ENCODE measurements at places on chromosomes 6 and 20.

GRCh38 chr20:33971147-33971975 is 22.4 kb upstream of the RALY start:
- no peak for ATAC-seq

DNA sequence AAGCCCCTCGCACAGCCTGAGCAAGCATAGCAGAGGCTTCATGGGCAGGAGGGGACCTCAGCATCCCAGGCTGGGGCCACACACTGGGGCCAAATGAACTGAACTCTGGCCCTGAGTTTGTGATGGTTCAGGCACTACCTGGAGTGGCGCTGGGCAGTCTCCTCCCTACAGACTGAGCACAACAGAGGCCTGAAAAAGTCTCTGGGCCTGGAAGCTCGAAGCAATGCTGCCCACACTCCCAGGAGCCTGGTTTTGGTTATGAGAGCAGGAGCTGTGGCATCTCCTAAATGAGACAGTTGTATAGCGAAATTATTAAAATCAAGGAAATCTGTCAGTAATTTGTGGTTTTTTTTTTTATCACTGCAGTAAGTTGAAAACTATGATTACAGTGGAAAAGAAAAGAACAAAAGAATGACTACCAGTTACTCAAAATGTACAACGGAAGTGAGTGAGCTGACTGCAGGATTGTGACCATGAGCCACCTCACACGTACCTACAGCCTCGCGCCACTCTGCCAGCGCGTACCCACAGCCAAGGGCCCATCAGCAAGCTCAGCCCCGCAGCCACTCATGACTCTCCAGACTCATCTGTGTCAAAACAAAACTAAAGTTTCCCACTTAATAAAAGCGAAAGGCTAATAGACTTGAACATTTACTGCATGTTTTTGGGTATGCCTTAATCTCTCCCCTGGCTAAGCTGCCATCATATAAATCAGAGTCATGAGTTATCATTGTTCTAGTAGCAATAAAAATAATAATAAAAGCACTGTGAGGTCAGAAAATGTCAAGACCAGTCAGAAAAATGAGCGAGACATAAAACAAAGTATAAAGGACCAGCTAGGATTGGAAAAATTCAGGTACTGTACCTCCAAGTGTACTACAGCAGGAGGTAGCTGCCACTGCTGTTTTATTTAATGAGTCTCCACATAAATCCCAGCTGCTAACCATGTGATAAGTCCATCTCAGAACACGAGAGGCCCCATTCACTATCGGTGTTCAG is 177.0 kb downstream of the FOXC1 start:
- peak; percentile 68 for ATAC-seq

GRCh38 chr6:43222418-43223059 is 6.7 kb downstream of the DNPH1 start:
- ATAC-seq = no peak

- ATAC-seq = no peak
Measured at GRCh38 chr6:14612016-14612980, 494.7 kb downstream of the CD83 start.

- no peak for ATAC-seq
Measured at GRCh38 chr20:14764511-14765369, 427.3 kb upstream of the FLRT3 start.

DNA sequence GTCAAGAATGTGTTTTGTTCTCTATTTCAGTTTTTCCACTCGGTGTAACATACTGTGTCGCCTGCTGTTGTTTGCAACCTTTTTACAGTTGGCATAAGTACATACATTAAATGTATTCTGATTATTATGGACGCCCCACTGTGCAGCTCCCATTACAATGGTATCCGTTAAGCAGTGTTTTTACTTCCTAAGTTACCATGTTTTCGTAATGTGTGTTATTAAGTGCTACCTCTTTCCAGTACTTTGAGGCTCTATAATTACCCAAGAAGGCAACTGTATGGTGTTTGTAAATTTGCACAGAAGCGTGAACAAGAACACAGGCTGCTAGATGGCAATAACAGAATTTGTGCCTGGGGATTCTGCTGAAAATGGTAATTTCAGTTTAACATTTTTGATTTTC is 568.0 kb upstream of the MARCKS start:
- ATAC-seq = no peak

DNA sequence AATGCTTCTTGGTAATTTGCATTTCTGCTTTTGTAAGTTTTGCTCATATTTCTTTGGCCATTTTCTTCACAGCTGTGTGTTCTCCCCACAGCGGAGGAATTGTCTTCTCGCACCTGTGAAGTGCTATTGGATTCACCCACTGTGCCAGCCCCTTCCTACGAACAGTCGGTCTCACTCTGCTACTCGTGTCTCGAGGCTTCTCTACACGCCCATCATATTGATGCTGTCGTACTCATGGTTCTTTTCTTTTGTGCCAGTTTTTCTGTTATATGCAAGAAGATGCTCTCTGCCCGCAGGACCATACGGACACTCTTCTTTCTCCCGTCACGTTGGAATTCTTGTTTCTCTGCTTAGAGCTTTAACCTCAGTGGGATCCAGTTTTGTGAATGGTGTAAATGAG is 200.3 kb downstream of the DLL1 start:
- no peak for ATAC-seq

GRCh38 chr6:140711019-140711613 is 1336.7 kb upstream of the CITED2 start:
- ATAC-seq = no peak

GRCh38 chr20:4942331-4942730 is 59.0 kb downstream of the SLC23A2 start:
- no peak for ATAC-seq

DNA sequence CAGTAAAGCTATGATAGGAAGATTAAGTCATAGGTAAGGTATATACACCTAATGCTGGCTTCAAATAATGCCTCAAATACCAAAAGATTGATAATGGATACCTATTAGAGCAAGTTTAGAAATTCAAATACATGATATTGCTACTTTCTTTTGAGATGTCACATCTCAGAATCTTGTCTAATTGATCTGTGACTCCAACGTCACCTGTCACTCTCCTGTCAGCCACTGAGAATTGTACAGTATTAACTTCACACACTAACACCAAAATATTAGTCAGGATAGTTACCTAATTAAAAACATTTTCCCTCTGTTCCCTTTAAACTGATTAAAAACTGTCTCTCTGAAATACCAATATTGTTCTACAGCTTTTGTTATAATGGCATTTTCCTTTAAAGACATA is 575.5 kb upstream of the ID4 start:
- ATAC-seq = no peak

GRCh38 chr6:158808941-158809678 is 10.1 kb downstream of the EZR start:
- ATAC-seq = no peak

DNA sequence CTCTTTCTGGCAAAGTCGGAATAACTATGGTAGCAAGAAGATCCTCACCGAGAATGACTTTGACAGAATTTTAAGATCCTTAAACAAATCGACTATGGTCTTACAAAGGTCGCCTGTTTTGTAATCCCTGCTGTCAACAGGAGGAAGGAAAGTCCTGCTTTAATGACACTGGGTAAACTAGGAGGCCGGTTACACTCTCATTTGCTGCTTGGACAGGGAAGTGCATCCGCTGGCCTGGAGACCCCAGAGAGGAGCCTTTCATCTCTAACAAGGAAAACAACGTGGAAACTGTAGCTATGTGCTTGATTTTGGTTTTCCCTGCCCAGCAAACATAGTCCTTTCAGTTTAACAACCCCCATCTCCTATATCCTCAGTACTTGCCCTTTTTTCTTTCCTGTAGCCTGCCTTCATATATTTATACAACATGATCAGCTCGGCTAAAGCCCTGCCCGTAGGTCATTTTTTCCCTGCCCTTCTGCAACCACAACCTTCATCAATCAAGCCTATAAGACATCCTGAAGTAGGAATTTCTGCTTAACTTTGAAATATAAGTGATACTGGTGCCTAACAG is 97.2 kb upstream of the RIN2 start:
- no peak for ATAC-seq

DNA sequence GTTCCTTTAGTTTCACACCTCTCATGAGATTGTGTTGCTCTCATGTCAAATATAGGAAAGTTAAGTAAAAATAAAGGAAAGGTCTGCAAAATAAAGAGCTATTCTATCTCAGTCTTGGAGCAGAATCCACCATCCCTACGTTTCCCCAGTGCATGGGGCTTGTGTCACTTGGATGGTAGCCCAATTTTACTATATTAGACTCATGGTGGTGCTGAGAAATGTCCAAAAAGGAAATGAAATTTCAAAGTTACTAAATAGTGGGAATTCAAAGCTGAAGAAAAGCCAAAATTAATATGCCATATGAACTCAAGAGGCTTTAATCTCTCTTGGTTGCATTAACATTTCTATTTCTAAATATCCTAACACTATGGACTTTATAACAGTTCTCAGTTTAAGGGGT is 1283.3 kb upstream of the GJE1 start:
- no peak for ATAC-seq

- no peak for ATAC-seq
Measured at GRCh38 chr20:57540890-57541580, 16.1 kb upstream of the CTCFL start.

- no peak for ATAC-seq
Measured at GRCh38 chr6:111813237-111813636, 60.0 kb downstream of the FYN start.

DNA sequence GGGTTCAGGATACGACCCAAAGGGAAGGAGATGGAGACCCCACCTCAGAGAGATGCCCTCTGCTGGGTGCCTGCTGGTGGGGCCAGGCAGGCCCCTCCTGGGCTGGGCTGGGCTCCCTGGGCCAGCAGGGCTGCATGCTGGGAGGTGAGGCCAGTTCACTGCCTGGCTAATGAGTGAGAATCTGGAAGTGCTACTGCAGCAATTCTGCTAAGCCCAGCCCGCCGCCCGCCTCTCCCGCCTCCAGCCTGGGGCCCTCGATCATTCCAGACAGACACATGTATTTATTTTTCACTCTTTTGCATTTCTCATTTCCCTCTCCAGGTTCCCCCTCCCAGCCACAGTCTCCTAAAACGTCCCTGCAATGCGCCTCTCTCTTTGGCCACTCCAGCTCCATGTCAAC is 79.6 kb downstream of the CDH22 start:
- ATAC-seq = no peak

- ATAC-seq = no peak
Measured at GRCh38 chr6:69349771-69350170, 447.0 kb downstream of the LMBRD1 start.

DNA sequence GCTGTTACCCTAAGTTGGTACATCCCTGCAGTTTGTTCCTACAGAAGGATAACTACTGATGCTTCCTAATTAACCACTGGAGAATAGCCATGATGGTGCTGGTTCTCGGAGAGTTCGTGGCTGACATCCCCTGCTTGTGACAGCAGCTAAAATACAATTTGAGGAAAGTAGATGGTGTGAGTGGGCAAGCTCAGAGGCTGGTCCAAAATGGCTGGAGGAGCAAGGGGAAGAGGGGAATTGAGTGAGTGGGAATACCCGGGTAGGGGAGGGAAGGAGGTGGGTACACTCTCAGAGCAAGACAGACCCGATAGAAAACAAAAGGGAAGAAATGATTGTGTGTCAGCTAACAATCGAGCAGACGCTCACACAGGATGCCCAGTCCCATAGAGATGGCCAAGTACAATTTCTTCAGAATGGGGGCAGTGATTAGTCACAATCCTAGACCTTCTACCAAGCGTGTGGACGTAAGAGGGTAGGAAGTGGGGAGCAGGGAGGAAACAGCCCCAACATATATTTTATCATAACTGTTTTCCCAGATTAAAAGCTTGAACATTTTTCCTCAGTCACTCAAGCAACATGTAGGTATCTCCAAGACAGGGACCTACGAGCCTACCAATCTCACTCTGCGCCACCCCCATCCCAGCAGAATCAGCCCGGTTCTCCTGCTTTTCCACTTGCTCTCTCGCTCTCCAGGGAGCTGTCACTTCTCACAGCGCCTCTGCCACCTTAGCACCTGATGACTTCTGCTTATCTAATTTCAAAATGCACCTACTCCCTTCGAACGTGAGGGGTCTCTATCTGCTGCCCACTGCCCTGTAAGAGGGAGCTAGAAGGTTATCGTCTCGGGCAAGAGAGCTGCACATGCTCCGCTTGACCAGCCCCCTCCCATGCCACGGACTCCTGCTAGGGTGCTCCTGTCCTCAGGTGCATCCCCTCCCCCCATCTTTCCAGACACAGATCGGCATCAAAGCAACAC is 26.2 kb downstream of the RIPOR2 start:
- ATAC-seq = no peak

All from SK-N-SH treated with all-trans-retinoic acid at 6 μM for 48 hours (cell line).